ENCODE measurements at places on chromosomes 6 and 20. TPM values are rescaled to one million over a fixed set of nuclear protein-coding genes. Genes with fewer than 3 reads are reported as not detected.

DNA sequence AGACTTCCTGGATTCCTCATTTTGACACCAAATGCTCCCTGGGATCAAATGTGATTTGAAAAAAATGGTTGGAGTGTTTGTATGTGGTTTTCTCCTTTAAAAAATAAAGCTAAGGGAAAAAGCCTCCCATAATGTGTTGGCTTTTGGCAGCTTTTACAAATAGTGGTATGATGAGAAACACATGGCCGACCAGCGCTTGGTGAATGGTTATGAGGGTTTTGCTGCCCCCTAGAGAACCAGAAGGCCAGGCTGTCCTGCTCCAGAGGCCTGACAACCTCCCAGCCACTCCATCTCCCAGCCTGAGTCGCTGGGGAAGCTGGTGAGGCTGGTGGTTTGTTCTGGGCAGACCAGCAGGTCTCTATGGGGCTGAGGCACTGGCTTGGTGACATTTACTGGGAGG, 69.3 kb downstream of the CLIC5 start:
- no peaks in the 10 kb centered on the region for H3K36me3 ChIP-seq
- peak; percentile 95 for DNase-seq
- H3K4me3 ChIP-seq, result no peak overlapping the region
- peaks cover 8% of the 10 kb centered on the region for H3K4me1 ChIP-seq

DNA sequence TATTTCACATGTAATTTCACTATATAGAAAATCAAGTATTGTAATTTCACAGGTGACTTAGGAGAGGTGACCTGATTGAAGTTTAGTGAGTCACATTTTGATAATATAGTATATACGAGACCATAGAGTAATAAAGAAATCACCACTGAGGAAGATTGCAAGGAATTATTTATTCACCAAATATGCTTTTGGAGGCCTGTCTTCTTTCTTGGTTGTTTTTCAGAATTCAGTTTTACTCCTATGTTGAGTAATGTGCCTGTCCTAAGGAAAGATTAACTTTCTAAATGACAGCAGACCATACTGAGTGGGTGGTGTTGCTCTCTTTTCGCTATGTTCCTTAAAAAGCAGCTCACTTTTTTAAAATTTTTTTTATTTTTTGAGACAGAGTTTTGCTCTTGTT, 87.5 kb upstream of the FOXO3 start:
- H3K27ac ChIP-seq, result no peak overlapping the region
- DNase-seq, result no peak

GRCh38 chr6:3450888-3451287, 6.0 kb downstream of the SLC22A23 start:
- no peaks in the 10 kb centered on the region for H3K27me3 ChIP-seq
- H3K27ac ChIP-seq, result no peak overlapping the region
- H3K4me3 ChIP-seq, result no peak overlapping the region
- H3K36me3 ChIP-seq, result no peaks in the 10 kb centered on the region
- peak; percentile 31 for DNase-seq

- no peak overlapping the region for H3K27ac ChIP-seq
- H3K4me3 ChIP-seq, result no peak overlapping the region
- H3K4me1 ChIP-seq, result peaks cover 9% of the 10 kb centered on the region
- H3K36me3 ChIP-seq, result no peaks in the 10 kb centered on the region
These were observed 78.8 kb upstream of the MAP7 start for GRCh38 chr6:136628996-136629395.

DNA sequence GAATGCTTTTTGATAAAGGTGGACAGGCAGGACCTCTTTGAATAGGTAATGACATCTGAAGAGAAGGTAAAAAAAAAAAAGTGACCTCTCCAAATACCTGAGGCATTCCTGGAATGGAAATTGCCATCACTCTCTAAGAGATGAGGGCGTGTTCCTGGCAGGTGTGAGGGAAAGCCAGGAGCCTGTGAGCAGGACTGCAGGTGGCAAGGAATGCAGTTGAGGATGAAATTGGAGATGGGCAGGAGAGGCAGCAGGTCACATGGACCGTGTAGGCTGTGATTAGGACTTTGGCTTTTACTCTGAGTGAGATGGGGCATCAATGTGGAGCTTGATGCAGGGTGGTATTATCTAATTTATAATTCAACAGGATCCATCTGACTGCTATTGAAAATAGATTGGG, 227.4 kb downstream of the LRFN2 start:
- no peaks in the 10 kb centered on the region for H3K27me3 ChIP-seq
- no peaks in the 10 kb centered on the region for H3K4me1 ChIP-seq
- H3K36me3 ChIP-seq, result no peaks in the 10 kb centered on the region
- no peak overlapping the region for H3K27ac ChIP-seq
- H3K4me3 ChIP-seq, result no peak overlapping the region

The TMEM217 gene
- total RNA-seq, result 4.6 TPM

The NUS1 gene
- total RNA-seq, result 15.3 TPM

The CALHM4 gene
- not detected for total RNA-seq

The MCM8 gene
- total RNA-seq, result 6.4 TPM

Measured in GM23248 (cell line).